ENCODE measurements at places on chromosomes 1 and 21. TPM values are rescaled to one million over a fixed set of nuclear protein-coding genes. Genes with fewer than 3 reads are reported as not detected.

DNA sequence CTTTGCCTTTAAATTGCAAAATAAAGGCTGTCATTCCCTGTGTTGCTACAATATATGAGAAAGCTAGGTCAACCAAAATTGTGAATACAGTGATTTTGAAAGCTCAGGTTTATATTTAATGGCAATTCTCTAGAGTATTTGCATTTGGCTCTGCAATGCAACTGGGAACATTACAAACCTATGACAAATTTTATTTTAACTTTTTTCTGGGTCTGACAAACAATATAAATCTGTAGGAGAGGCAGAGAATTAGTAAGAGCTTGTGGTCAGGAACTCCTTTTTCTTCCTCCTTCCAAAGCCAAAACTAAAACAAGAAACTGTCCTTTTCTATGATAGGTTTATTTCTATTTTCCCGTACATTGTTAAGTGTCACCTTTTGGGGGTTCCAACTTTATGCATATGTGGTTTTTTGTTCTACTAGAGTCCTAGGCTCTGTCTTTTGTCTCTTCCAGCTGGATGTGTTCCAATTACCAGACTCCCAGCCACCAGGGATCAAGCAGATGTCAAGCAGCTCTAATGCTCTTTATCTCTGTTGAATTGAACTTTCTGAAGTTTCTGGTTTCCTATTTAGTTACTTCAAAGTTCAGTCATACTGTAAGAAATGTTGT lies 106.9 kb downstream of the ASH1L start:
- DNase-seq, result no peak

Gene S100A12
- total RNA-seq, result 1.9 TPM

Gene SLAMF8
- 1.4 TPM for total RNA-seq

DNA sequence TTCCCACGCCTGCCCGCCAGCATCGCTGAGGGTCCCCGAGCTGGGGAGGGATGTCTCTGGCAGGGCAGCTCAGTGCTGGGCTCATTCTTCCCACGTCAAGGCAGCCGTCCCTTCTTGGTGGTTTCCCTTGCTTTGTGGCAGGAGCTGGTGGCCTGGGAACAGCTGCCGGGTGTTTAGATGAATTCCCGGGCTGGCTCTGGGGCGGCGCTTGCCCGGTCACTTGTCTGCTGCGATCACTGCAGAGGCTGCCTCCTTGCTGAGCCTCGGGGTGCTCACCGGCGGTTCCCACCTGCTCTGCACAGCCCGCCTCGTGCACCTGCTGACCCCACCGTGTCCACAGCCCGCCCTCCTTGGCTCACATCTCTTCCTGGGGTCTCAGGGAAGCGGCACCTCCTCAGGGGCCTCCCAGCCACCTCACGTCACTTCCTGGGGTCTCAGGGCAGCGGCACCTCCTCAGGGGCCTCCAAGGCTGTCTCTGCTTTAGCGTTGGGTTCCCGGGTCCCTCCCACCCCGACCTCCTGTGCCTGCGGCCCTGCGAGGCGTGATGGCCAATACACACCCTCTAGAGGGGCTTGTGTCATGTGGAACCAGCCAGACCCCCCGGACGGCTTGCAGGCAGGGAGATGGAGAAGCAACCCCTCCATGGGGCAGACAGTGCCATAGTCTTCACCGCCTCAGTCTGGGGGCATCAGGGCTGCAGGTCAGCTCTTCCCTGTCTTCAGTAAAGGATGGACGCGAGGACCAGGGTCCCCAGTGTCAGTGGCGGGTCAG lies 13.5 kb downstream of the COL18A1 start:
- DNase-seq, result peak; percentile 16

Gene GRHL3
- not detected for total RNA-seq

DNA sequence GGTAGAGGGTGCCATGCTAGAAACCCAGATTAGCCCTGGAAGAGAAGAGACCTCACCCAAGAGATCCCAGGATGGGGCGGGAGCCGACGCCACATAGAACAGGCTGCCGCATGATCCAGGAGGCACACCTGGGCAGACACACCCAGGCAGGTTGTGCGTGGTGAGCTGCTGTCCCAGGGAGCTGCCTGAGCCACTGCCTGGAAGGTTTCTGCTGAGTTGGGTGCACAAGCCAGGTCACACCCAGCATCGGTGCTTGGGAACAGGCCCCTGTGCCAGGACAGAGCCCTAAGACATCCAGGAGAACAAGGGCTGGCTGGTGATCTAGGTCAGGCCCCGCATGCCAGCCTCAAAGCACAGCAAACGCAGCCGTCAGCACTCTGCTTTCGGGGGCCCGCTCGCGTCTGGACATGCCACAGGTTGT lies 40.2 kb downstream of the CTNNBIP1 start:
- peak; percentile 24 for DNase-seq

- DNase-seq, result no peak
These were observed 122.9 kb upstream of the KRTAP19-8 start for GRCh38 chr21:31161157-31161556.

Gene PHC2
- total RNA-seq, result 74.1 TPM
